ENCODE measurements at places on chromosomes 4 and X.

DNA sequence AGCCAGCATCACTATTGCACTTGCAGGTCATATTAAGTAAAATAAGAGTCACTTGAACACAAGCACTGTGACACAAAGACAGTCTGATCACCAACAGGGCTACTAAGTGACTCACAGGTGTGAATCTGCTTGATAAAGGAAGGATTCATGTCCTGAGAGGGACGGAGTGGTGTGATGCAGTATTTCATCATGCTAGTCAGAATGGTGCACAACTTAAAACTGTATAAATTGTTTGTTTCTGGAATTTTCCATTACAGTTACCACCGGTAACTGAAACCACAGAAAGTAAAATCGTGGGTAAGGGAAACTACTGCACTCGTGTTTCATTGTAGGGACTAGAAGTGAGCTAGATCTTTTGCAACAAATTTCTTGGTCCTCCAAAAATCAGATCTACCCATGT lies 109.7 kb downstream of the ELOVL6 start:
- DNase-seq = no peak

- no peak for DNase-seq
These were observed 41.1 kb downstream of the BMPR1B start for GRCh38 chr4:94798808-94799207.

GRCh38 chr4:130336585-130337217 lies 1240.7 kb downstream of the C4orf33 start:
- DNase-seq = no peak

DNA sequence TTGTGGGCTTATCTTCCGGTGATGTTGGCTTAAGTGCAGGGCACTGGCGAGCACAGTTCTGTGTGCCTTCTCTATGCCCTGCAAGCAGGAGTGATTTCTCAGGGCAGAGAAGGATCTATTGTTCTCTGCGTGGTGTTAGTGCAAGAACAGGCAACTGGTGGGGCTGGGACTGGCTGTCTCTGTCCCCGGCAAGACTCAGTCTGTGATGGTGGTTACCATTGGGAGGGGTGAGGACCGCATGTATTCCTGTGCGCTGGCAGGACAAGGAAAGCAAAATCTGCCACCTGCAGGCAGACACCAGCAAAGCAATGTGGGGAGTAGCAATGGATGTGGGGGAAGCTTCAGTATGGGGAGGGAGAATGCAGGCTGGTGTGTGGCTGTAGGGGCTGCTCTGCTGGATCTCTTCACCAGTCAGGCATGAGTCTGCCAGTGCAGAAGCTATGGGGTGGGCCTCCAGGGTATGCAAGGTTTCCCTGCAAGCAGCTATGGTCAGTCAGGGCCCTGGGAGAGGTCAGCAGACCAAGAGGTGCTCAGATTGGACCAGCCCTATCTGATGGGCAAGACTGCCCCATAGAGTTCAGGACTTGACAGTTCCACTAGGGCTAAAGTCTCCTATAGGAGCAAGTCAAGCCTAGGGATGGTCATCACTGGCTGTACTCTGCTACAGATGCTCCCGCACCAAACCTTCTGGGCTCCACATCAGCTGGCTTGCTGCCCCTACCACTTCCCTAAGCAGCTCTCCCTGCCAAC lies 16.8 kb downstream of the PF4 start:
- no peak for DNase-seq

GRCh38 chr4:2246384-2247127 lies 4.6 kb upstream of the HAUS3 start:
- peak; percentile 2 for DNase-seq

GRCh38 chr4:99722006-99722405 lies 64.4 kb upstream of the C4orf54 start:
- DNase-seq = no peak

Data from CD4-positive, alpha-beta T cell treated with Interleukin-17A for 4 hours (primary cell).